C1 segment of cervical spinal cord (tissue), 14 donors: ENCODE measurements at places on chromosomes 7 and 10.

DNA sequence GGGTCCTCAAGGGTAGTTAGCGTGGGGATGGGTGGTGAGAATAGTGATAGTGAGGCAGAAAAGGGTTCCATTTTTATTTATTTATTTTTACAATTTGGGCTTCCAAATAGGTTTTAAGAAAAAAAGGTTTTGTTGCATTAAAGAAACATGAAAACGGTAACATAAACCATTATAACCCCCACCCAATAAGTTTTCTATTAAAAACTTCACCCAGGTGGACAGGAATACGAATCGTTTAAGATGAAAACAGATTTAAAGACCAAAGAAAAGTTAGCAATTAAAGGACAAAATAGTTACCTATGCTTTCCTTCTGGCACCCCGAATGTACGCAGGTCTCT, 78.7 kb downstream of the ZFAND4 start:
- DNase-seq: peak; percentile 20

DNA sequence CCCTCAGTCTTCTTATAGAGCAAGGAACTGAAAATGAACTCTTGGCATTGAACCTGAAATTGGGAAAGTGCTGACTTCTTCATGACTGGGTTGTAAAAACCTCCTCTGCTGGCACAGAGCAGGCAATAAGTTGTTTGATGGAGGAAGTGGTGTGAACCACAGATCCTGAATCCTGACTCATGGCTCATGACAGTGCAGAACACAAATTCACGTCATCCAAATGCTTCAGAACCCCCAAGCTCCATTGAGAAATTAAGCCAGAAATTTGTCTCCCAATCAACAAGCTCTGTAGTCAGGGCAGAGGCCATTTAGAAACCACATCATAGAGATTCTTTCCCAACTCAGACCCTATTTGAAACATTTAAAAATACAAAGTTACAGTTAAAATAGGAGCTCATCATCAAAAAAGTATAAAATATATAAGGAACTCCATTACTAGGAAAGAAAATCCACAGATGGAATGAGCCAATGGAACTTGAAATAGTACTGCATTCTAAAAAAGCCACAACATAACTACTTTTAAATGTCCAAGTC, 10.3 kb upstream of the STK17A start:
- no peak for DNase-seq

GRCh38 chr7:130961128-130961601, 227.2 kb upstream of the KLF14 start:
- DNase-seq: no peak

DNA sequence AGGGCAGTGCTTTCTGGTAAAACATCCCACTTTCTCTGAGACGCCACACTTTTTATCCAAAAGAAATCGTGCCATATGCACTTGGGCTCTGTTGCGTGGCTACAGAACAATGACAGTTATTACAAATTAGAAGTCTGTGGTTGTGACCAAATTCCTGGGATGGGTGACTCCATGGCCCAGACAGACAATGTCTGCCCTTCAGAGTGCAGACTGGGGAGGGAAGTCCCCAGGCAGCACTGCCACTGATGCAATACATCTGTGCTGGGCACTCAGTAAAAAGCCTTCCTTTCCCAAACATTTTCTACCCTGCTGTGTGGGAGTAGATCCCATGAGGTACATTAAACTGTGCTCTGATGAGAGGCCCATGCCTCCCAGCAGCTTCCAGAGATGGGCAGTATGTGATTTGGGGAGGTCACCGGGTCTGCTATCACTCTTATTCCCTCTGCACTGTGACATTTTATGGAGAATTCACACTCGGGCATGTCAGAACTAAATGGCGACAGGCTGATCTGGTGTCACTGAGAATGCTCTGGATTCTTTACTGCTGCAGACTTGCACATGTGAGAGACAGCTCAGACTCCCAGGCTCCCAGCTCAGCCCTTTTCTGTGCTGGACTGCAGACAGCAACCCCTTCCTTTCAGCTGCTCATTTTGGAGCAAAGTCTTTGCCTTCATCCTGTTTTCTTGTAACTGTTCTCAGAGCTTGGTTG, 243.5 kb upstream of the ZNF32 start:
- DNase-seq: no peak

DNA sequence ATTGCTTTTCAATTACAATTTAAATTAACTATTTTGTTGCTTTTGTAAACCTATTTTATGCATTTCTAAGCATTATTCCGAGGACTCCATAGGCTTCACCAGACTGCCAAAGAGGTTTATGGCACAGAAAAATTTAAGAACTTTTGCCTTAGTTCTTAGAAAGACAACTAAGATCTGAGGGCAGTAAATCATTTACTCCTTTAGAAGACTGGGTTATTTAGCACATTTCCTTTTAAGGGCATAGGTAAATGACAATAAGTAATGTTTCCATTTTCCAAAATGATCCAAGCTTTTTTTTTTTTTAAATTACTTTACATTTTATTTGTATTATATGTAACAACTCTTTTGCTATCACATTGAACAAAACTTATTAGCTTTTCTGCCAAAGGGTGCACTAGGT, 15.0 kb upstream of the STEAP4 start:
- no peak for DNase-seq

- DNase-seq: no peak
Observed at GRCh38 chr7:98168904-98169621, 42.2 kb upstream of the BHLHA15 start.

GRCh38 chr7:136911344-136911743, 42.9 kb downstream of the CHRM2 start:
- no peak for DNase-seq
